CD4-positive, alpha-beta T cell treated with Interleukin-1 beta for 1 hour (primary cell): ENCODE measurements at places on chromosomes 11 and 22.

GRCh38 chr22:39988386-39989114 lies 6.2 kb upstream of the FAM83F start:
- DNase-seq, result no peak

DNA sequence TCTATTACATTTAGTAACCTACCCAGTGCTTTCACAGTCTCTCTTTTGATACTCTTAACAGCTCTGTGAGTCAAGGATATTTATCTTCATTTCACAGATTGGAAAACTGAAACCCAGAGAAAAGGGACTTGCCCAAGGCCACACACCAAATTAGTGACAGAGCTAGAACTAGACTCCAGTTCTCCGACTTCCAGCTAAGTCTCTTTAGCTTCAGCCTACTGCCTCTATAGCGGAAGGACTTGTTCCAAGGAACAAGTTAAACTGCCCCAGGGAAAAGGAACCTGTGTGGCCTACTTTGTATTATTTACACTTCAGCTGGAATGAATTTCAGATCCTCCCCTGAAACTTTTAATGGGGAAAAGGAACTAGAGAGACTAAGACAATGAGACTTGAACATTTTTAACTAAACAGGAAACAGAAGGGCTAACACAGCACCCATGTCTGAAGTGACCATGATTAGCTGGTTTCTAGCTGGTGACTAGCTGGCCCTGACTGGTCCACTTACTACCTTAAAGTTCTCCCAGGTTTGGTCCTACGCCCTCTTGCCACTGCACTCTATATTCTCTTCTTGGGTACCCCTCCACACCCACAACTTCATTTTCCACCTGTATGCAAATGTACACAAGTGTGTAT lies 1.3 kb downstream of the LRRC51 start:
- no peak for DNase-seq

DNA sequence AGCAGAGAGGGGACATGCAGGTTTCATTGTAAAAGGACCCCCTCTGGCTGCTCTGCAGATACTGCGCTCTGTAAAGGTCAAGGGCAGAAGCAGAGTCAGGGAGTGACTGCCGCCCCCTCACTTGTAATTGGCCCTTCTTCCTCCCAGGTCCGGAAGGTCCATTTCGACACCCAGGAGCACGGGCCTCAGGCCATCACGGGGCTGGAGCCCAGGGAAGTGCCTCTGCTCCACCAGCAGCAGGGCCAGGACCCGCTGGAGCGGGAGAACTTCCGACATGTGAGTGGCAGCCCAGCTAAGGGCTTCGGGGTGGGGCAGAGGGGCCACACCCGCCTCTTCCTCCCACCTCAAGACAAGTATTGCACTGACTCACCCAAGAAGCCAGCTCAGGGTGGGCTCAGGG lies 24.0 kb upstream of the LRRC10B start:
- DNase-seq, result no peak

- no peak for DNase-seq
Observed at GRCh38 chr11:32884770-32885384, 7.7 kb upstream of the QSER1 start.
